ENCODE measurements at places on chromosomes 1 and 21.

DNA sequence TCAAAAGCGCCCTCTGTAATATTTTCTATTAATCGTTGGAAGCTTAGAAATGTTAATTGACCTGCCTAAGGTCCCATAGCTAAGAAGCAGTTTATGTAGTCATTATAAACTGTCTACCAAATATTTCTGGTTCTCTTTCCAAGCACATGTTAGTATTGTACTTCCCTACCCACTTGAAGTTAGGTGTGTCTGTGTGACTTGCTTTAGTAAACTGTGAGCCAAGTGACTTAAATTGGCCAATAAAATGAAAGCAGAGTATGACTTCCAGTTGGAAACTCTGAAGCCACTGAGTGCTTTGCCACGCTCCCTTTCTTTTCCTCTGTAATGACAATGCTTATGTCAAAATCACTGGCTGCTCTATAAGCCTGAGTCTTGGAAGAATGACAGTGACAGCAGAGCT is 20.6 kb upstream of the ADAMTS1 start:
- DNase-seq: no peak

DNA sequence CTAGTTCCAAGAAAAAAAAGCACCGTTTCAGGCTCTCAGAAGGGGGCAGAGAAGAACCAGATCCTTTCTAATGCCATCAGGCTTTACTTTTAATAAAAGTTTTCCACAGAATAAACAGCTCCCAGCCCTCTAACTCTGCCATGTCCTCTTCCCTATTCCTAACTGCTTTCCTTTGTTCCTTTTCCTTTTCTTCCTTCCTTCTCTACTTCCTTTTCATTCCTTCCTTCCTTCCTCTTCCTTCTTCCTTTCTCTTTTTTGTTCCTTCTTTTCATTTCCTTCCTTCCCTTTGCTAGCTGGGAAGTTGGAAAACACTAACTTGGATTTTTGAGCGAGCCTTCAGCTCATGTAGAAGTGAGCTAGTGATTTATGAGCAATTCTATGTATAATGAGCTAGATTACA is 46.2 kb downstream of the KDM5B start:
- DNase-seq: no peak

- DNase-seq: peak; percentile 64
Observed at GRCh38 chr1:204565617-204566582, 49.7 kb downstream of the MDM4 start.

DNA sequence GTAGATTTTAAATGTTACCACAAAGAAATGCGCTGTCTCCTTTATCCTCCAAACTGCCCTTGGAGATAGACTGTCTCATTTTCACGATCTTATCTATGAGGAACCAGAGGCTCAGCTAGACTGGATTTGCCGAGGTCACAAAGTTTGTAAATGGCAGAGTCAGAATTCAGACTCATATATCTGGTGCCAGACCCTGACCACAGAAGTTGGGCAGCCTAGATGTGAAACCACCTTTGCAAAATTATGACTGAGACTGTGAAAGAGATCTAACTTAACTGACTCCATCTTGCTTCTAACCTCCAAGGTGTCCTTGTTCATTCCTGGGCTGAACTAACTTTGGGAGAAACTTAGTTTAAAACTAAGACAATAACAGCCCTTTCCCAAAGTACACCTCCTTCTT is 14.1 kb downstream of the CNR2 start:
- no peak for DNase-seq

GRCh38 chr1:150696162-150696561 is 792 bp downstream of the GOLPH3L start:
- no peak for DNase-seq

DNA sequence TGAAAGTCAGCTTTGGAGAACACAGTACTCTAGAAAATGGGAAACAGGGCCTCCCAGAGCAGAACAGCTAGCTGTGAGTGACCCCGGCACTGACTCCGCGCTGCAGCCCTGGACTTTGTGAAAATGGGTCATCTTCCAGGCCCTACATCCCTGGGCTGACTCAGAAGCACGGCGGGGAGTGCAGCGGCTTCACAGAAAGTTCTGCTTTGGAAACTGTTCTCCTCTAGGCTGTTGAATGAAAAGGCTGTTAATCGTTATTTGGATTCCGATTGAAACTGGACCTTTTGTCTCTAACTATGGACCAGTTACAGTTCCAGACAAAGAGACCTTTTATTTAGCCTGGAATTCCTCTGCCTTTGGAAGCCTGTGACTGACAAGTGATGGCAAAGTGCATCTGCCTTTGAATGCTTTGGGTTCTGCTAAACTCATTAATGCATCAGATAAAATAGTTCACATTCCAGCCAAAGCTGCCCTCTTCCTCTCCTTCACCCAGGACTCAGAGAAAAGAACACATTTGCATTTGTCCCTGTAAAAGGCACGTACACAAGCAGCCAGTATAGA is 144.9 kb upstream of the HOOK1 start:
- DNase-seq: no peak

DNA sequence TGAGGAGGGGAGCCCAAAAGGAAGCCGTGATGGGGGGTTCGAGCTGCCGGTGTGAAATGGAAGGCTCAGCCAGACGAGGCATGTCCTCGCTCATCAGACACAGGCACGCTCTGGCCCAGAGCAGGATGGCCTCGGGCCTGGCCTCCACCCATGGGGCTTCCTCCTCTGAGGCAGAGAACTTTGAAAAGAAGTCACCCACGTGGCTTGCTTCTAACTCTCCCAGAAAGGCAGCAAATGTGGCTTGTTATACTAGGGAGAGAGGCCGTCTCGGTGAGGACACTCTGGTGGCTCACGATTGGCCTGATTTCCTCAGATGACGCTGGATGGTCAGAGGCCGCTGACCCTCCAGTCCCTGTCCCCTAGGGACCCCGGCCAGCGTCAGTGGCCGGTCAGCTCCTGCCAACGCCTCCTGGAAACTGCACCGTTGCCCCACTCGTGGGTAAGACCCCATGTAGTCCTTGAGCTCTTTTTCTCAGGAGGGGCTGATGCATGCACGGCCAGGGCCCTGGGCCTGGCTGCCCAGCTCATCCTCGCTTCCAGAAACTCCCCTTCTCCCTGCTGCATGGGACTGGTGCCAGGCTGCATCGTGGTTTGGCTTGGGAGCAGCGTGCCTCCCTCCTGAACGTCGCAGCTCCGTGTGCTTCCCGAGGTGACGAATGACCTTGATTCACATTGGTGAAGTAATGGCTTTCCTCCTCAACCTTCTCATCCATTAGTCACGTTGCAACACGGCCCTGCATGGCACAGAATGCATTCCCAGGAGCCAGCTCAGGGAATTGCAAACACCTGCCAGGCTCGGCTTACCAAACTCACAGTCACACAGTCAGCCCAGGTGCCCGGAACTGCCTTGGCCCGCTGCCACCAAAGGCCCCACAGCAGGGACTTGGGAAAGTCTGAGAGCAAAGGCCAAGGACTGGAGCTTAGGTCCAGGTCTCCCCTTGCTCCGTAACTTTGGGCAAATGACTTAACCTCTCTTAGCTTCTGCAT is 58.8 kb downstream of the TOMM20 start:
- DNase-seq: no peak

DNA sequence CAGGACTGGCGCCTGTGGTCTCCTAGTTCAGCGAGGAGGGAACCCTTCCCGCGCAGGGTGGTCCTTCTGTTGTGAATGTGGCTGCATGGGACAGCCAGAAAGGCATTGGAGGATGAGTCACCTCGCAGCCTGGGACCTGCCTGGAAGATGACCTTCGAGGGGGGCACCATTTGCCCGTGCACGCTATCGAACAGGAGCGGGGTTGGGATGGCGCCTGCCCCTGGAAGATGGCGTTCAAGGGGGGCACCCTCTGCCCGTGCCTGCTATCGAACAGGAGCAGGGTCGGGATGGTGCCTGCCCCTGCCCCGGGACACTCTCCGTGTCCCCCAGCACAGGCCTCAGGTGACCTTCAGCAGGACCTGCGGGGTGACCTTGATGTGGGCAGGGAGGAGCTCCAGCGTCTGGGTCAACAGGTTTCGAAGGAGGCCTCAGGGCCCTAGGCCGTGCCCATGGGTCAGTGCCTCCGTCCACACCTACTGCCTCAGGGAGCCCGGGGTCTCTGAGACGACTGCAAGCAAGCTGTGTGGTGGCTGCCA is 1.7 kb upstream of the ACTRT2 start:
- no peak for DNase-seq

GRCh38 chr1:242579528-242580235 is 55.2 kb upstream of the PLD5 start:
- no peak for DNase-seq

DNA sequence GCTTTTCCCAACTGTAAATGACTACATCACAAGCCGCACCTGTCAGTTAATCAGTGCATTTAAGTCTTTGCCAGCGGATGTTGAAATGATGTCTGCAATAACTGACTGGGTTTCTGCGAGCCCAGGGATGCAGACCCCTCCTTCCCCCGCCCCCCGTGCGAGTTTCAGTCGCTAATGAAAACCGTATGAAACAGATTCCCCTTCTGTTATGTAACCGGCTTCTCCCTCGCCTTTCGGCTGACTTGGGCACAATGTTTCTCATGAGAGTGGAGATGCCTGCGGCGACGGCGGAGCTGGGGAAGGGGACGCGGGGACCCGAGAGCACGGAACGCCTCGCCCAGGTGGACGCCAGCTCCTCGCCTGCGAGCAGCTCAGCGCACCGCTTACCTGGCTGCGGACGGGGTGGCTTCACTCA is 753 bp downstream of the KCNJ6 start:
- DNase-seq: no peak

GRCh38 chr21:41228006-41228370 is 60.0 kb downstream of the BACE2 start:
- DNase-seq: no peak

All from BE2C (cell line).